Pons (tissue), 1 donor: ENCODE measurements at places on chromosomes 7 and 10.

DNA sequence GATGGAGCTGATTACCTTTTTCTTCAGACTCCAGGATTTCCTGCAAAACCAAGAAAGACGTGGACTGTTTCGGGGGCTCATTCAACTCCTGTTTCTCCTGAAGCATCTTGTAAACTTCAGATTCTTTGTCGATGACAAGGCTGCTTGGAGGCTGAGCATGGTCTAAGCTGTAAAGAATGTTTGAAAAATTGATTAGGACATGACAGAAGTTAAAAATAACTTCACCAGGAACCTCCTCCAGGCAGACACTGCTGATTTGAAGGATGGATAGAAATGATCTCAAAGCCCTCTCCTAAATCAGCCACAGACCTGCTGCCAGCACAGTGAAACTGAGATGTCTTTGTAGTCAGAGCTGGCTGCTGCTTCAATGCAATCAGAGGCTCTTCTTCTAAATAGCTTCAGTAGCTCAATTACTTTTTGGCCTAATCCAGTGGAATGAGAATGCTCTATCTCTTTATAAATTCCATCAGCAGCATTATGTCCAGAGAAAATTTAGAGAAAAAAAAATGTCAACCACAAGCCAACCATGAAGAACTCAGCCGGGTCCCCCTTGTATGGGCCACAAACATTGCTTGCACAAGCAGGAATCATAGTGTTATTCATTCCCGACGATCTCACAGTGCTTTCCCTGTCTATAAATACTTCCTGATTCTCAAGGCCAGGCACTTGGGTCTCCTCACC lies 43.5 kb downstream of the PDLIM1 start:
- DNase-seq: peak; percentile 28

DNA sequence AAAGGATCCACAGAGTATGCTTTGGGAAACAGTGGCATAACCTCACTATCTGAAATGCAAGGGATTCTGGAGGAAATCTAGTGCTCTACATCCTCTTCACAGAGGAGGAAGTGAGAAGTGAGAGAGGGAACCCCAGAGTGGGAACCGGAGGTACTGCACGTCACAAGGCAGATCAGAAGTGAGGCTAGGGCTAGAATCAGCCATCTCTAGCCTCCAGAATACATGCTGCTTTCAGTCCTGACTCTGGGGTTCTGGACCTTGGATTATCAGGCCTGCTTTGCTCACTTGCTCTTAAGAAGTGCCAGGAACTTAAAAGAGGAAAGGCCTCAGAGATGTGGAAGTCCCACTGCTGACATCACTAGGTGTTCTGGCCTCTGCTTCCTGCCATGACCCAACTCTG lies 25.7 kb downstream of the ZNF503 start:
- DNase-seq: peak; percentile 81

DNA sequence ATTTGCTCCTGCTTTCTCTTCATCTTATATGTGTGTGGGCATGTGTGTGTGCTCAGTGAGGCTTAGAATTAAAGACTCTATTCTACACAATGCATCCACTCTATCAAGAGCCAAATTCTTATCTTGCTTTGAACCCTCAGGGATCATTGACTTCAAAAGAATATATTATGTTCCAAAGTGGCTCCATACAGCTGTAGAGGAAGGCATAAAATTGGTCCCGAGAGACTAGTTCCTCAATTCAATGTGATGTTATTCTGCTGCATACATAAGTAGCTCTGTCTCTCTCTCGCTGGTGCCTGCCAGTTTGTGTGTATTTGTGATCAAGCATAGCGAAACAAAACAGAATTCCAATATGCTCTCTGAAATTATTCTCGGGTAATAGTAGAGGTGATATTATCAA lies 997.9 kb upstream of the POT1 start:
- DNase-seq: no peak

GRCh38 chr10:117439243-117439912 lies 64.1 kb upstream of the PDZD8 start:
- DNase-seq: peak; percentile 6

DNA sequence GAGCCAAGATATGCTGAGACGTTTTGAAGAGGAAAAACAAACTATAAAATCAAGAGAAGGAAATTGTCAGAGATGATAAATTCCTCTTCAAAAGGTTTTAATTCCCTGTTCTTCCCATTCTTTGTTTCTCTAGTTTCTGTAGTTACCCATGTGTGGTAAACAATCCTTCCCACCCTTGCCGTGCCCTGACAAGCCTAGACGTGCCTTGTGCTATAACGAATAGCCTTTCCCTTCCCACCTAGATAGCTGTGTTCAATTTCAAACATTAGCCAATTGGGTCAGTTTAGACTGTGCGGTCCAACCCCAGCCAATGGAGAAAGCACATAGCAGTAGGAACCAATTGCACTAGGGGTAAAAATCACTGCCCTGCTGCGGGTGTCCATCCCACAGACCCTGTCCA lies 138.1 kb downstream of the RALA start:
- no peak for DNase-seq

DNA sequence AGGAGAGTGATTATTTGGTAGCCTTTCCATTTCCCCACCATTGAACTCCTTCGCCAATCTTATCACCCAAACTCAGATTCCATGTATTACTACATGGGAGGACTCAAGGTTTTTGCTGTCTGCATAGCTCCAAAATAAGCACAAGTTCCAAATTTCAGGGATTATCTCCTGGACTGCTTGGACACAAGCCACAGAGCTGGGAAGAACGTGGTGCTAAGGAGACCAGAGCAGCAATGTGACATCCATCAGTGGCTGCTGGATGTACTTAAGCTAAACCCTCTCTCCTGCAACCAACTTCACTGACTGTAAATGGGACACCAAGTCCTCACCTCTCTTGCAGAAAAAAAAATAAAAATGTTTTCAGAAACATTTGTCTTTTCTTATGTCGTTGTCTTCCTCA lies 56.3 kb downstream of the NRP1 start:
- no peak for DNase-seq

- peak; percentile 51 for DNase-seq
Measured at GRCh38 chr10:97234400-97234799, 48.6 kb upstream of the SLIT1 start.
